RWPE2 (cell line): ENCODE measurements at places on chromosomes 7 and 10.

DNA sequence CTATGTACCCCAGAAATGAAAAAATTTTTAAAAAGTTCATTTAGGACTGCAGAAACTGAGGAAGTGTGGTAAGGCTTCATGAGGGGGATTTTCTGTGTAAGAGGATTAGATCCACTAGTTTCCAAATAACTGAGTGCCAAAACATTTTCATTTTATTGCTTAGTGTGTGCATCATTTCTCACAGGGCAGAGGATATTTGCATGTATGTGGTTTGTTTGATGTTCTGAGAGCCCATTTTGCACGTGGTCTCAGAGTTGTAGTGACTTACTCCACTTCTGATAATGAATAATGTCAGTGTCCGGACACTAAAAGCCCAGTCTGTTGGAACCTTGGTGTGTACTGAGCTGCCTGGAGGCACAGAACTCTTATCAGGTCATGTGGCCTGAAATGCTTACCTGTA, 299.9 kb downstream of the AUTS2 start:
- DNase-seq: no peak

DNA sequence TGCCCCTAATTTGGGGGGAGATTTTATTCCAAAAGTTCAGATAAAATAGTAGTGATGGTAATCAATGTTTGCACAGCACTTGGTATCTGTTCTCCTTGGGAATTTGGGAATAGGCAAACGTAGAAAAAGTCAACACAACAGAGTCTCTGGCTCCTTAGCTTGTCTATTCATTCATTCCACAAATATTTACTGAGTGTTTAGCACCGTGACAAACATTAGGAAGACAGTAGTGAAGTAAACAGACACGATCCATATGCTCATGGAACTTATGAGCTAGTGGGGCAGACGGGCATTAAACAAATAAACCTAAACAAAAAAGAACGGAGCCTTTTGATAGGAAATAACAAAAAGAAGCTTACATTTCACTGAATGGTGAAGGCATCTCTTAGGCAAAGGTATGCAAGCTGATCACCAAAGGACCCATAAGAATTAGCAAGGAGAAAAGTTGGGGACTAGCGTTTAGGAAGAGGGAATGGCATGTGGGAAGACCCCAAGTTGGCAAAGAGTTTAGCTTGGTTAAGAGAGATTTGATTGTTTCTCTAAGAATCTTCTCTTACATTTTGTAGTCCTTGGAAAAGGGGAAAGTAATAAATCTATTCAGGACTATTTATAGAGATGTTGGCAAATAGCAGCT, 243.9 kb upstream of the NPY start:
- no peak for DNase-seq

DNA sequence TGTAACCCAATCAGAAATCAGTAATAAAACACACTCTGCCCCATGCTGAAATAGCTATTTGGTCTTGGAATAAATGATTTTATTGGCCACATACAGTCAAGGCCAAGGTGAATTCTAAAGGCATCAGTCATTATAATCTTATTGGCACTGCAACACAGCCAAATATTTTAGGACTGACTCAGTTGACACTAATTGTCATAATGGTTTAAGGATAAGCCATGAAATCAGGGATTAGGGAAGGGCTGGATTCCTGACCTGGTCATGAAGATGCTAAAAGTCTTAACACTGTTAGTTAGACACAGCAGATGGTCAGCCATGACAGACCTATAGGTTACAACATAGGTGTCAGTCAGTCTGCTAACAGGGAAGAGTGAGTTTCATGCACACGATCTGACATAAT, 330.3 kb upstream of the NPSR1 start:
- no peak for DNase-seq

- DNase-seq: no peak
These were observed 176.2 kb downstream of the PTPRN2 start for GRCh38 chr7:158411232-158411950.

GRCh38 chr10:73205081-73205480, 37.2 kb downstream of the FAM149B1 start:
- no peak for DNase-seq
